Astrocyte of the spinal cord (primary cell): ENCODE measurements at places on chromosomes 11 and 22.

GRCh38 chr11:9914064-9914463 lies 250.2 kb downstream of the SWAP70 start:
- DNase-seq, result no peak

DNA sequence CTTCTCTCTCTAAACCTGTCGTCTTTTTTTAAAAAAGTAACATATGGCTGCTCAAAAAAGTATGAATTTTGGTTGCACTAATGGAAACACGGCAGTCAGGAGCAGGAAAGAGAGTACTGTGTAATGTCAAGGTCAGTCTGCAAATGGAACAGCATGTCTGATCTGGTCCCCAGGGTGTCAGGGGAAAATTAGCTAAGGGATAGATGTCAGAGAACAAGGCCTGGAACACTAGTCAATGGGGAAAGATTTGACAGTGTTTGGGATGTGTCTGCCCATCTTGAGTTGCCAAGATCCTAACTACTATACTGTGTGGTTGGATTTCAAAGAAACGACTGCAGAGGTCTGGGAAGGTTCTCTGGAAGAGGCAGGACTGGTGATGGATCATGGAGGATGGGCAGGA lies 65.7 kb upstream of the PHOX2A start:
- DNase-seq, result no peak

GRCh38 chr22:45205276-45205925 lies 35.3 kb downstream of the KIAA0930 start:
- no peak for DNase-seq

DNA sequence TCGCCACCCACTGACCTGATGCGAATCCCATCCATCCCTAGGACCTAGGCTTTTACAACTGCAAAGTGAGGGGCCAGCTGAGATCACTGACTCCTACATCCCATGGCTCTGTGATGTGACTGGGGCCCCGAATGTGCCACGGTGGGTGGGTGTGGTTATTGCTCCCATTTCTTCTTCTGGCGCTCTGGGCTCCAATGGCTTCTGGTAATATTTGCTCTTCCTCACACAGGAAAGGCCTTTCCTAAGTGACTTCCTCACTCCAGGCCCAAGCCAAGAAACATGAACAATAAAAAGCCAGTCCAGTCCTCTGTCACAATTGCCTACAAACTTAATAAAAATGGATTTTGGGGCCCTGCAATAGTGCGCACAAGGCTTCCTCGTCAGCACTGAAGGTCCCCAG lies 78.1 kb downstream of the GALNT18 start:
- DNase-seq, result no peak

GRCh38 chr22:25495285-25495684 lies 69.2 kb upstream of the GRK3 start:
- DNase-seq, result no peak
